ENCODE measurements at places on chromosomes 2 and 18.

DNA sequence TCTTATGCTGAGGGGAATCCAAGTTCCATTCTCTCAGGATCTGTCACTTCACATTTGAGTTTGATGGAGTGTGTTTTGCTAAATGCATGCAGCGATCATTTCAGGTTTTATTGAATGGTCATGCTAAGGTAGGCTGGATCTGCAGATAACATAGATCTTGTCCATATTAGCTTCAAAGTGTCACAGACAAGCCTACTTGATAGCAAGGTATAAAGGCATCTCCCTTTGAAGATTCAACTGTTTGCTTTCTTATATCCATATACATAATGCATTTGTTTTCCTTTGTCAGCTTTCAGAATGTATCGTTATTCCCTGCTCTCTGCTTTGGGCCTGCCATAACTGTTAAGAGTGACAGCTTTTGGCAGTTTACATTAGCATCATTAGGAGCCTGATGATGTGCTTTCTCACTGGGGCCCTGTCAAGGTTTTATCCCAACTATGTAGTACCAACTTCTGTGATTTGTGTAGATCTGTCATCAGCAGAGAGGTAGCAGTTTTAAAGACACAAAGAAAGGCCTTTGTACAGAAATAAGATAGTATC, 604.3 kb upstream of the CDH7 start:
- DNase-seq, result no peak

- no peak for DNase-seq
Measured at GRCh38 chr2:32516567-32516966, 111.3 kb upstream of the TTC27 start.

DNA sequence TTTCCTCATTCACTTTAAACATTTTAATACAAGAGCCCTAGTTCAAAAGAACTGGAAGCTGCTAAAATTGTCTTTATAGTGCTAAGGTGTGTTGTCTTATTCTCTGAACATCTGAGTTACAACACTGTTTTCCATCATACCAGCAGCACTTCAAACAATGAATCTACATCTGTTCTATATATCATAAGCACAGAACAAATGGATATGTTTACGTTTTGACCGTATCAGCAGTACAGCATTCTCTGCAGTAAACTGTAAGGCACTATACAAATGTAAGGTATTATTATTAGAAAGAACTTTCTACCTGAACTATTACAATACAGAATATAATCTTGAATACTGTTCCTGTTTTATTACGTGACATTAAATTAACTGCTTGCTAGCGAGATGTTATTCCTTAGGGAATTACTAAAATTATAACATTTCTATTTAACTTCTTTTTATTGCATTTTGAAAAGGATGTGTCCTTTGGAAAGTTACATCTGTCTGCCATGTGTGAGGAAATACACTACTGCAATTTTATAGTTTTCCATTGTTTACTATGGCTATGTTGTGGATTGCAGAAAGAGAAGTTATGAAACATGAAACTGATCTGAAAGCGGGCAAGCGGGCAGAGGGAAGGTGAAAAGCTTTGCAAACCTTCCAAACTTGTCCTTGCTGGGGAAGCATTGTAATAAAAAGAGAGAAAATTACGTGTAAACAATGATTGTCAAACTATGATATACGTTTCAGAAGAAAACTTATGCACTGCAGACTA, 13.7 kb downstream of the NCKAP1 start:
- DNase-seq, result no peak

DNA sequence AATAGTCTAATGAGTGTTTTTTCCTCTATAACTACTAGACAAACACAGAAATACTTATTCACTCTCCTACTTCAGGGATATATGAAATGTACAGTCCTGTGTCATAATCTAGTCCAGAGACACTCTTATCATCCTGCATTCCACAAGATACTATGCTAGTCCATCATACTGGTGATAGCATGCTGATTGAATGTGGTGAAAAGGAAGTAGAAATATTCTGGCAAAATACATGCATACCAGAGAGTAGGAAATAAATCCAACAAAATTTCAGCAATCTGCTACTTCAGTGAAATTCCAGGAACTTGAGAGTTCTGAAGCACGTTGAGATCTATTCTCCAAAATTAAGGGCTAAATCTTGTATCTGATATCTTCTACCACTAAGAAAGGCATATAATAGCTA, 353.9 kb downstream of the PID1 start:
- DNase-seq, result no peak

GRCh38 chr2:46076251-46076650, 221.0 kb upstream of the EPAS1 start:
- no peak for DNase-seq

GRCh38 chr2:149225446-149225845, 104.9 kb upstream of the LYPD6 start:
- no peak for DNase-seq

DNA sequence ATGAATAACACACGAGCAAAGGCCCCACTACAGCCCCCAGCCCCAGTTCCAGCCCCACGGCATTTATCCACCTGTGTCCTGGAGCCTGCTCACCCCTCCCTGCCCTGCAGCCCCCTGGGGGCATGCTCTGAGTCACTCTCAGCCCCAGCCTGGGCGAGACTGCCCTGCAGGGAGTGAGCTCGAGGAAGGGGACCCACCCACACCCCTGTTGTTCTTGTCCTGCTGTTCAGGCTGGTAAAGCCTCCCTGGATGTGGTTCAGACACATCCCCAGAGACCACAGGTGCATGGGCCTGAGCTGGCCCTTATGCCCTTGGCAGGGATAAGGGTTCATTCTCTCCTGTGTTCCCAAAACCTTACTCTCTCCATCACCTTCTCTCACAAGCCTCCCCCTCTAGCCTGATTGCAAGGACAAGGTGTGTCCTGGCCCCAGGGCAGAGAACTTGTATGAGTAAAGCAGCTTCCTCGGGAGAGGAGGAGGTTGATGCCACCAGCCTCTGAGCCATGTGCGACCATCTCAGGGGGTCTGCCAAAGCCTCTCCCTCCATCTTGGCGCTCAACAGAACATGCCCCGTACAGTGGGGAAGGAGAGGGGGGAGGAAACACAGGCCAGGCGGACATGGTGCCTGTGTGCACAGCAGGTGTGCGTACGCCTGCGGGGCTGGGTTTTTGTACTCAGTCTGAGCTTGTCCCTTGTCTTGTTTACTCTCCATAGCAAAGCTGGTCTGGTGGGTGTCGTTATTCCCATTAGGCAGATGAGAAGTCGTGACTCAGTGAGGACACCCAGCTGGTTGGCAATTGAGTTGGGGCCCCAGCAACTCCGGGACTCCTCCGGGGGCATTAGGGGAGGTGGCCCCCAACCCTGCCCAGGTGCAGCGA, 64.4 kb downstream of the CIB4 start:
- DNase-seq, result no peak

GRCh38 chr2:23285091-23285800, 99.7 kb upstream of the KLHL29 start:
- no peak for DNase-seq

DNA sequence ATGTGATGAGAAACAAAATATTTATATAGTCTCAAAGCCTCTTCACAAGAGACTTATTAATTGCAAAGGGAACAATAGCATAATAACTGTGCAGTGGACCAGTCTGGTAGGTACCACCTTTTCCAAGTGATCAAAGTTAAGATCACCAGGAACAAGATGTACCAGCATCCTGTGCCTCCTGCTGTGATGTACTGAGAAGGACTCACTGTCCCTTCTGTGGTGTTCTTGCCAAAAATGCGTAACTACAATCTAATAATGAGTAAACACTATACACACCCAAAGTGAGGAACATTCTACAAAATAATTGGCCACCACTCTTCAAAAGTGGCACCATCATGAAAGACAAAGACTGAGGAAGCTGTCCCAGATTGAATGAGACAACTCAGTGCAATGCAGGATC, 14.5 kb downstream of the GNLY start:
- no peak for DNase-seq

GRCh38 chr2:177295484-177295883, 31.0 kb upstream of the NFE2L2 start:
- no peak for DNase-seq

GRCh38 chr2:160334028-160334741, 134.1 kb upstream of the ITGB6 start:
- DNase-seq, result peak; percentile 75

GRCh38 chr2:232229911-232230310, 148.6 kb upstream of the ALPP start:
- DNase-seq, result no peak

DNA sequence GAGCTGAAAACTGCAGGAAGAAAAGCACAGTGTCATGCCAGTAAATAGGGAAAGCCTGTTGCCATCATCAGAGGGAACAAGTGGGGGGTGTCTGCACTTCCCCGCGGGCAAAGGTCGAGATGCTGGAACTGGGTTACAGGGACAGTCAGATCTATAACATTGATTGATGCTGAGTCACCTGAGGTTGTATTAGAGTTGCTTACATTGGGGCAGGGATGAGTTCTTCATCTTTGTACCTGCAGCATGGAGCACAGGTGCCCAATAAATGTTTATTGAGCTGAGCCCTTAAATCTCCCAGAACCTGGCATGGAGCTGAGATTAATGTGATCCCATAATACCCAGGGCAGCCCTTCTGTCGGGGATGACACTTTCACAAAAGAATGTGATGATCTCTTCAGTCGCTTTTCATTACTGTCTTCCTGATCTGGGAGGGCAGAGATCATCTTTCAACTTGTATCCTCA, 5.9 kb upstream of the RNF152 start:
- no peak for DNase-seq
